ENCODE measurements at places on chromosomes 3 and 15. TPM values are rescaled to one million over a fixed set of nuclear protein-coding genes. Genes with fewer than 3 reads are reported as not detected.

Gene RTP4
- not detected for total RNA-seq

Gene NBEAL2
- total RNA-seq = 62.4 TPM

Gene ADPGK
- 52.6 TPM for total RNA-seq

Gene SLC35G2
- total RNA-seq = 4.2 TPM

Gene DYNLT2B
- 10.8 TPM for total RNA-seq

Gene C3orf80
- 3.2 TPM for total RNA-seq
